CD4-positive, alpha-beta T cell treated with Interleukin-12 subunit alpha and Interleukin-12 subunit beta, for 1 hour (primary cell): ENCODE measurements at places on chromosomes 12 and 14.

DNA sequence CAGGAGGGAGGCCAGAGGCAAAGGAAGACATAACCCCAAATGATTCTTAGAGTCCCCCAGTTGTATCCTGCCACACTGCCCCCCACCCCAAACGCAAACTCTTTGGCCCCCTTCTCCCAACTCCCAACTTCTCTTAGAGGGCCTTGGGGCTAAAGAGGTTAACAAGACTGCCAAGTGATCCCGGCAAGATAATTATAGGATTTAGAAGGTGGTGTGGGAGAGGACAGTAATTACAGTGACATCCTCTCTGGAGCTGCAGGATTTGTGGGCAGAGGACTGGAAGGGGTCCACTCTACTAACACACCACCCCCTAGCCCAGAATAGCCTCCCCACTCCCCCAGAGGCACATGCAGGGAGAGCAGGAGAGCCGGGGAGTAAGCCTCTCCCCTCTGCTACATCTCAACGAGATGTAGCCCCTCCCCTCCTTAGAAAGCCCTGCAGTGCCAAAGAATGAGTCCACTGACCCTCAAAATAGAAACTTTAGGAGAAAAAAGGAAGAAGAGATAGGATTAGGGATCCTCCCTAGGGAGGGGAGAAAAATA, 5.3 kb upstream of the GDF11 start:
- DNase-seq = no peak

GRCh38 chr14:60720391-60720790, 3.8 kb downstream of the SIX4 start:
- no peak for DNase-seq

- DNase-seq = peak; percentile 19
Observed at GRCh38 chr12:10128687-10129086, 1.3 kb downstream of the CLEC7A start.

DNA sequence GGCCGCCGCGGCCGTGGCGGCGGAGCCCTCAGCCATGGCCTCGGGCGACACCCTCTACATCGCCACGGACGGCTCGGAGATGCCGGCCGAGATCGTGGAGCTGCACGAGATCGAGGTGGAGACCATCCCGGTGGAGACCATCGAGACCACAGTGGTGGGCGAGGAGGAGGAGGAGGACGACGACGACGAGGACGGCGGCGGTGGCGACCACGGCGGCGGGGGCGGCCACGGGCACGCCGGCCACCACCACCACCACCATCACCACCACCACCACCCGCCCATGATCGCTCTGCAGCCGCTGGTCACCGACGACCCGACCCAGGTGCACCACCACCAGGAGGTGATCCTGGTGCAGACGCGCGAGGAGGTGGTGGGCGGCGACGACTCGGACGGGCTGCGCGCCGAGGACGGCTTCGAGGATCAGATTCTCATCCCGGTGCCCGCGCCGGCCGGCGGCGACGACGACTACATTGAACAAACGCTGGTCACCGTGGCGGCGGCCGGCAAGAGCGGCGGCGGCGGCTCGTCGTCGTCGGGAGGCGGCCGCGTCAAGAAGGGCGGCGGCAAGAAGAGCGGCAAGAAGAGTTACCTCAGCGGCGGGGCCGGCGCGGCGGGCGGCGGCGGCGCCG, 381 bp downstream of the YY1 start:
- no peak for DNase-seq

GRCh38 chr14:73753887-73754795, 40.0 kb upstream of the PNMA1 start:
- DNase-seq = no peak

DNA sequence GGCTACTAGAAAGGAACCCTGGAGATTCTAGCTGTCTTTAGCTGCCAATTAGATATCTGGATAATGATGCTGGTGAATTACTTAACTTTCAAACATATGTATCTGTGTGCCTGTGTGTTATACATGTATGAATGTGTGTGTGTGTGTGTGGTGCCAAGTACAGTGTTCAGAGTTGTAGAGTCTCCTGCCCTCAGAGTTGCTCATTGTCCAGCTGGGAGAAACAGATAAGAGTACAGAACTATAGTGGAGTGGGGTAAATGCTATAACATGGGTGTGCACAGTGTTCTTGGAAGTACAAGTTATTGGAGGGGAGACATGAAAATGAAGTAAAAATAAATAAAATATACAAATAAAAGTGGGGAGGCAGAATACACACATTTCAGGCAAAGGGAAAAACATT, 23.6 kb upstream of the ADAM20 start:
- no peak for DNase-seq

GRCh38 chr12:112167031-112167461, 41.7 kb downstream of the TRAFD1 start:
- DNase-seq = no peak

- no peak for DNase-seq
Observed at GRCh38 chr12:29980304-29980703, 196.6 kb upstream of the TMTC1 start.

DNA sequence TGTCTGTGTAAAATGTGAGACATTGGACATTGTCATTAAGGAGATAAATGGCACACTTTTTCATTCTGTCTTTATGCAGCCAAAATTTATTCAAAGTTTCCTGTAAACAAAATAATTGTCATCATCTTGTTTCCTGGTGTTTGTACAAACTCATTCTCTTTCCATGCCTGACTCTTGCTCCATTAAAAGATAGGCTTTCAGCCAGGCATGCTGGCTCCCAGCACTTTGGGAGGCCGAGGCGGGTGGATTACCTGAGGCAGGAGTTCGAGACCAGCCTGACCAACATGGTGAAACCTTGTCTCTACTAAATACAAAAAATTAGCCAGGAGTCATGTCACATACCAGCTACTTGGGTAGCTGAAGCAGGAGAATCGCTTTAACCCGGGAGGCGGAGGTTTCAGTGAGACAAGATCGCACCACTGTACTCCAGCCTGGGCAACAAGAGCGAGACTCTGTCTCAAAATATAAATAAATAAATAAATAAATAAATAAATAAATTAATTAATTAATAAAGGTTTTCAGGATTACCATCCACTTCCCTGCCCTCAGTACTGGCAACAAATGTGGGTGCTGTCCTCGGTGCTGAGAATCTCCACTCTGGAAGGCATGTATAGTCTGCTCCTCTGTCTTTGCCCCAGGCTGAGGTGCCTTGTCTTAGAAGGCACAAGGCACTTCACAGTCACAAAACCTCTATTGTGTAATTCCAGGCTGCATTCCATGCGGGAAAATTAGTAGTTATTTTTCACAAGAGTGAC, 83.2 kb downstream of the PAH start:
- DNase-seq = no peak

- DNase-seq = no peak
Observed at GRCh38 chr12:49548481-49548821, 9.6 kb downstream of the KCNH3 start.

DNA sequence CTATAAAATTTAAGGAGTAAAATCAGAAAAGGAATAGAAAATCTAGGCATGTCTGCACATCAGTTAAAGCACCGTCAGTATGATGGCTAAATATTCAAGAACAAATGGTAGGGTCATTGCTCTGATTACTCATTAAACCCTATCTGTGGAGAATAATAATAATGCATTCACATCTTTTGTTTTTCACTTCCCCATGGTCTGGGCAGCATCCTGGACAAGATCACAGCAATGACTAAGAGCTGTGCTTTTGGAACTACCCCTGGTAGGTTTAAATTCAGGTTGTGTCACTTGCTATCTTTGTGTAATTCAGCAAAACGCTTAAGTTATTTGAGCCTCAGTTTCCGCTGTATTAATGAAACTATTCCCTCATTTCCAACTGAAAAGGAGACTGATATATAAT, 33.1 kb downstream of the C12orf42 start:
- DNase-seq = no peak

DNA sequence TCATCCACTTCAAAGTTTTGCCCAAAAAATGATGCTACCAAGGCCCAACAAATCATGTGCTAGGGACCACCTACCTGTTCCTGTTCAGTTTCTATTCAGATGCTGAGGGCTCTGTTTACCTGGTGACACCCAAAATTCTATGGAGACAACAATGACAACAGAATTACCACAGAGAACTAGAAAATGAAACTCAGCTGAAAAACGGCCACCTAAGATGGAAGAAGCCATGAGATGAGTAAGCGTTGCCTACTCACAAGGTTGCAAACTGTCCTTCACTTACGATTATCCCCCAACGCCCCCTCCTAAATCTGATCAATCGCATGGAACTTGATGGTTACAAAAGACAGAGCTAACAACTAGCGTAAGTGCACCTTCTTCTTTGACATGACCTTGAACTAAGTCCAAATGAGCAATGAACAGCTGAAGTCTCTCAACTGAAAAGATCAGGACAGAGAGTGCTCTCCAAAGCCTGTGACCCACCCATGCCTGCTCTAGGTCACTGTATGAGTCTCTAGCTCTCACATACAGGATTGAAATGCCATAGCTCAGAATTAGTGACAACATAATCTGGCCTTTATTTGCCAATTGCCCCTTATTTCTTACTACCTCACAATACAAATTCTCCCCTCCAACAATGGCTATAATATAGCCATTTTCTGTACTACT, at the start of gene RNASE11:
Gene RNASE11, minus strand, starts transcription at position 513 of the 666 bp plus-strand sequence.
- DNase-seq = no peak

- no peak for DNase-seq
Observed at GRCh38 chr14:22505309-22505696, 83.7 kb downstream of the DAD1 start.

- DNase-seq = no peak
Observed at GRCh38 chr12:46380022-46380796, 7.6 kb upstream of the SLC38A2 start.

DNA sequence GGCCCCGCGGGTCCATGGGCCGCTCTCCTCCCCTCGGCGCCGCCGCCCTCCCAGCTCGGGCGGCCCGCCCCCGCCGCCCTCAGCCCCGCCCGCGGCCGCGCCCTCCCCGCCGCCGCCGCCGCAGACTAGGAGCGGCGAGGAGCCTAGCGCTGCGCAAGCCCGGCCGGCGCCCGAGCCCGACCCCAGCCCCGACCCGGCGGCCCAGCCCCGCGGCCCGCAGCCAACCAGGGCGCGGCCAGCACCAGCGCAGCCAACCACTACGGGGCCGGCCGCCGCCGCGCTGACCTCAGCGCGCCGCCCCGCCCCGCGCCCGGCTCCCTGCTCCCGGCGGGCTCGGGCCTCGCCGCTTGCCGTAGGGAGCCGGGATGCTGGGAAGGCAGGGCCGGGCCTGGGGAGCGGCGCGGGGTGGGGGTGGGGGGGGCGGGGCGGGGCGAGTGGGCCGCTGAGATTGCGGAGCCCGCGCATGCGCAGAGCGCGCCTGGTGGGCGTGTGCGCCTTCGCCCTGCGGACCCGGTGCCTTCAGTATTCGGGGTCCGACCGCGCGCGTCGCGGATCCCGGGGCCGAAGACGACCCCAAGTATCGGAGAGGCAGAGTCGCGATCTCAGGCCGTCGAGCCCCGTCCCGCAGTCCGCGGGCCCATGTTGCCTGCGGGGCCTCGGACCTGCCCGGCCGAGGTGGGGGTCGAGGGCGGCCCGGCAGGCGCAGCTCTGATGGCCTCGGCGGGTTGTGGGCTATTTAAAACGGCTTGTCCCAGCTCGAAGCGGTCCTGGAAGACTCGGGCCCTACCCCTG, at the start of gene CDC42BPB:
Gene CDC42BPB, minus strand, starts transcription at position 178 of the 792 bp plus-strand sequence. CDS start 376 bp downstream, outside the sequence.
- peak; percentile 70 for DNase-seq

DNA sequence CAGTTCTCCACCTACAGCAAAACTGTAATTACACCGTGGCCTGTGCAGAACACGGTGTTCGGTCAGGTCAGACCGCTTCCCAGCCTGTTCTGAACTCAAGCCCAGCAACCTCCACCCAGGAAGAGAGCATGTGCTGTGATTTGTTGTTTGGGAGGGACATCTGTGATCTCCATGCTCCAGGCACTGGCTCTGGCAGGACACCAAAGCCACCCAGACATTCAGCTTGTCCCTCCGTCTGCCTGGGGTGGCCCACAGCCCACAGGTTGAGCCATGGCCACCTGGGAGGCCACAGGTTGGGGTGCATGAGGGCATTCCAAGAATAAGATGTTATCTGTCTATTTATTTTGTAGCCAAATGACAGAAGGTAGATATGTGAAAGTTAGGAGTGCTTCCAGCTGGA, 1091.1 kb downstream of the VRK1 start:
- DNase-seq = no peak

- DNase-seq = no peak
Observed at GRCh38 chr12:25784669-25785068, 173.8 kb upstream of the RASSF8 start.

DNA sequence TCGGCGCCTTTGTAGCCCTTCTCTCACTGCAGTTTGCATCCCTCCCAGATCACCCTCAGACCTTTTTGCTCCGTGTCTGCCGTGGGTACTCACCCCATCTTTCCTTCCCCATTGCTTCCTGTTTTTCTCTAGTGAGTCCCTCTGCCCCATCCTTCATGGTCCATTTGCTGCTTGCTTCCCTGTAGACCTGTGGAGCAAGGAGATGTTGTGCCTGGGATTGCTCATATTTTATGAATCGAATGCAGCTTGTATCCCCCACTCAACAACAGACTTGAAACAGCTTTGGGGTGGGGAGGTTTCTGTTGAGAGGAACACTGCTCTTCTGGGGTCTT, 661 bp downstream of the DENR start:
- no peak for DNase-seq

- no peak for DNase-seq
Observed at GRCh38 chr14:54756656-54757392, 145.8 kb downstream of the GCH1 start.

GRCh38 chr14:99173086-99173485, 98.9 kb downstream of the BCL11B start:
- DNase-seq = no peak

DNA sequence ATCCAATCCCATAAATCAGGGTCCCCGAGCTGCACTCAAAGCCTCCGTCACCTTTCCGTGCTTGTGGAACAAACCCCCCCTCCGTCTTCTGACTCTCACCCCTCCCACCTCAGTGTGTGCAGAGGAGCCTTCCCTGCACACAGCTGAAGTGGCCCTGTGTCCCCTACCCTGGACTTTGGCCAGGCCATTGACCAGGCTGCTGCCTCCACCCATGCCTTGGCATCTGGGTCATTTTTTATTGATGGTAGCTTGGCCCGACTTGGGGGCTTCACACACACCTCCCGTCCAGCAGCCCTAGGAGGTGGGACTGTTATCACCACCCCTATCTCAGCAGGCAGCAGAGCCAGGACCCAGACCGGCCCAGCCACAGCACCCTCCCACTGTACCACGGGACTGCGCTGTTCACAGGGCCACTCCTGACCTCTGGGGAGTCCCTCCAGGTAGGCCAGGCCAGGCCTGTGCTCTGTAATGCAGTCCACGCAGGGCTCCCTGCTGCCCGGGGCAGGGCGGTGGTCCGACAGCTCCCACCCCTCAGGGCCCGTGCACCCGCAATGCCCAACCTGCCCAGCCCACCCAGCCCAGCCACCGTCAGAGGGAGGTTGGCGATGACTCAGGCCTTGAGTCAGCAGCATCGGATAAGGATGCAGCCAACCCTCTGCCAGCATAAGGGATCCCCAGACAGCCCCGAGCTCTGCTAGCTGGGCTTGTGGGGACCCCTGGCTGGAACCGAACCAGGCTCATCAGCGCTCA, 9.2 kb upstream of the INF2 start:
- DNase-seq = no peak

- no peak for DNase-seq
Observed at GRCh38 chr12:3432176-3432742, 58.7 kb upstream of the PRMT8 start.
